Spinal cord (tissue), 10 donors: ENCODE measurements at places on chromosomes 4 and X. TPM values are rescaled to one million over a fixed set of nuclear protein-coding genes. Genes with fewer than 3 reads are reported as not detected.

GRCh38 chrX:2723286-2723879 lies 28.5 kb upstream of the XG start:
- DNase-seq: no peak

DNA sequence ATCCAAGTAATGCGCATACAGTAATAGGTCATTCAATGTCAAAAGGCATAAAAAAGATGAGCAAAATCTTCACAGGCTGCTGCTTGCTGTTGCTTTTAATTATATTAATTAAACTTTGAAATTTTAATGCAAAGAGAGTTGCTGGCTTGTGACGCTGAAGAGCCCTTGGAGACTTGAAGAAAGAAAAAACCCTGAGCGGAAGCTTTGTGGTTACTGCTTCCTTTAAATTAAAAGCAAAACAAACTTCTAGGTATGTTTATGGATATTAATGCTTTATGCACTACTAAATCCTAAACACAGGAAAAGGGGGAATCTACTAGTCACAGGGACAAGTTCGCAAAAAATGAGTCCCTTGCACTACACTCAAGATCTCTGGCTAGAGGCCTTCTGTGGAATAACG lies 166.7 kb downstream of the ANTXR2 start:
- DNase-seq: no peak

DNA sequence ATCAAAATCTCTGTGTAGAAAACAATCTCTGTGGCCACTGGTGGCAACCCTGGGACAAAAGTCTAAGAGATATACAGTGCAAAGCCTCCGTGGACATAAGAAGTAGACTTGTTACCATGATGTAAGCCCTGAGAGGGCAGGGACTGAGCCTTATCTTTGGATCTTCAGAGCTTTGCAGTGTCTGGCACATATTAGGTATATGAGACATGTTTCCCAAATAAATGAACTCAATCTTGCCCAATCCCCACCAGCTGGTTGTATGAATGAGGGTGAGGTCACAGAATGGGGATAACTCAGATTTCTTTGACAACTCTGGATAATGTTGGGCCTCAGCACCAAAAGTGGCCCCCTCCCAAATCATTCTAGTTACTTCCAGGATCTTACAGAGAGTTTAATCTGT lies 511.4 kb upstream of the DIPK2B start:
- DNase-seq: no peak

NUP62CL gene
- total RNA-seq: 8.8 TPM

DNA sequence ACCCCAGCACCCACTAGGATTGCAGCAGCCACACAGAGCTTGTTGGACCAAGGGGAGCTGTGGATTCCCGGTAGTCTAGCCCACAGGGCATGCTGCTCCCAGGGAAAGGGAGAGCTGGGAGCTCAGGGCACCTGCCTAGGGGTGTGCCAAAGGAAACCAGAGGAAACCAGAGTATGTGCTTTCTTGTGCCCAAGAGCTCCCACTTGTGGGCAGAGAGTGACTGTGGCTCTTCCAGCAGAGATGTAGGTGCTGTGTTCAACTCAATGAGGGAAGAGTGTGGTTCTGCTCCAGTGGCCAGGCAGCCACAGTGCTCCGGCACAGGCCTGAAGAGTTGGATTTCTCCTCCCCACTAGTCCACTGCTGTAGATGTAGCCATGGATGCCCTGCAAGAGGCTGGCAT lies 1050.0 kb upstream of the INTU start:
- no peak for DNase-seq

GRCh38 chr4:180860089-180860720 lies 1383.0 kb upstream of the TENM3 start:
- no peak for DNase-seq

DNA sequence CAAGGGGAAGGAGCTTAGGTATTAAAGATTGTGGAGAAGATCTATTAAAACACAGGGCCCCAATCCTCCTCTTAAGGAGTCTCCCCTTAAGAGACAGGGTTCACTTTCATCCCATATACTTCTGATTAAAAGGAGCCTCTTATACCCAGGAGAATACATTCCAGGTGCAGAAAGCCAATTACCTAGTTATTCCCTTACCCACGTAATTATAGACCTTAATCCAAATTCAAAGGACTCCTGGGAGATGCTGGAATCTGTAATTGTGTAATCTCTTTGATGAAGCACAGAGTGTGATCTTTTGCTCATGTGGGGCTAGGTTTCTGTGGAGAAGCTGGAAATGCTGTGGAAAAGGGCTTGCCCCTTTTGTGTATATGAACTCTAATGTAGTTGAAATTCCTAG lies 1.4 kb upstream of the SEC24B start:
- DNase-seq: no peak

DNA sequence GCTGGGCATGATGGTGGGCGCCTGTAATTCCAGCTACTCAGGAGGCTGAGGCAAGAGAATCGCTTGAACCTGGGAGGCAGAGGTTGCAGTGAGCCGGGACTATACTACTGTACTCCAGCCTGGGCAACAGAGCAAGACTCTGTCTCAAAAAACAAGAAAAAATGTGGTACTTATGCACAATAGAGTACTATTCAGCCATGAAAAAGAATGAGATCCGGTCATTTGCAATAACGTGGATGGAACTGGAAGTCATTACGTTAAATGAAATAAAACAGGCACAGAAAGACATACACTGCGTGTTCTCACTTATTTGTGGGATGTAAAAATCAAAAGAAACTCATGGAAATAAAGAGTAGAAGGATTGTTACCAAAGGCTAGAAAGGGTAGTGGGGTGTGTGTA lies 12.1 kb downstream of the RPGR start:
- no peak for DNase-seq
